ENCODE measurements at places on chromosomes 3 and 15.

- DNase-seq, result no peak
Measured at GRCh38 chr3:185900228-185900627, 37.6 kb downstream of the TRA2B start.

GRCh38 chr3:110198717-110199587 is 861.6 kb upstream of the DPPA4 start:
- no peak for DNase-seq

GRCh38 chr3:169984292-169984691 is 17.7 kb downstream of the SEC62 start:
- no peak for DNase-seq

GRCh38 chr3:197363553-197364409 is 65.4 kb upstream of the DLG1 start:
- DNase-seq, result no peak

- DNase-seq, result no peak
Measured at GRCh38 chr3:57078635-57079473, 18.4 kb downstream of the SPATA12 start.

Data from GF-D8 (cell line).